ENCODE measurements at places on chromosomes 3 and 15.

DNA sequence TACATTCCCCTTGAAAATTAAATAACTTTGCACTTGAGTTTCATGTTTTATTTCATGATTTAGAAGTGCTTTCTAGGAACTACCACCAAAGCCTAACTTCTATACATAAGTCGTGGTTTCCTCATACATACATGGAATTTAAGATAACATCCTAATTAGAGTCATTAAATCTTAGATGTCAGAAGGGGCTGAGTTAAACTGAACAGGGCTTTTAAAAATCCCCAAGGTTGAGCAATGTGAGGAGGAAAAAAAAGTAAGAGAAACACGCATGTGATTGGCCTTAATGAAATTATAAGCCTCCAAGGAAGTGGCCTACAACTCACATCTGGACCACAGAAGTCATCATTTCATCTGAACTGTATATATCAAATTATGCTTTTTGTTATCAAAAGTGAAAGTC is 303.1 kb upstream of the SEMA6D start:
- DNase-seq, result no peak

DNA sequence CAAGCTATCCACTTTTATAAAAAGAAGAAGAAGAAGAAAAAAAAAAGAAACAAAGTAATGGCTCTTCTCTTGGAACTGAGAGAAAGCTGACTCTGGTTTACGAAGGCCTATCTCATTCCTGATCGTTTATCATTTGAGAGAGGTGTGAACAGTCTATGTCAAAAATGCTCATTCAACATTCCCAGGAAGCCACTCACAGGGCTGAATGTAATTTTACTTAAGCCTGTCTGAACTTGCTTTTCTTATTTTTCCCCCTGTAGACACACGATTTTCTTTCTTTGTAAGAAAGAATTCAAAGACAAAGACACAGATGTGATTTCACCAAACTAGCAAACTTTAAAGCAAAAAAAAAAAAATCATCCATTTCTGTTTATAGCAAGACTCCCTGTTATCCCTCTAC is 805.8 kb downstream of the FHIT start:
- DNase-seq, result no peak

- no peak for DNase-seq
Measured at GRCh38 chr15:39399600-39399999, 181.3 kb upstream of the THBS1 start.

GRCh38 chr3:99878005-99878404 is 60.3 kb downstream of the CMSS1 start:
- DNase-seq, result peak; percentile 50

DNA sequence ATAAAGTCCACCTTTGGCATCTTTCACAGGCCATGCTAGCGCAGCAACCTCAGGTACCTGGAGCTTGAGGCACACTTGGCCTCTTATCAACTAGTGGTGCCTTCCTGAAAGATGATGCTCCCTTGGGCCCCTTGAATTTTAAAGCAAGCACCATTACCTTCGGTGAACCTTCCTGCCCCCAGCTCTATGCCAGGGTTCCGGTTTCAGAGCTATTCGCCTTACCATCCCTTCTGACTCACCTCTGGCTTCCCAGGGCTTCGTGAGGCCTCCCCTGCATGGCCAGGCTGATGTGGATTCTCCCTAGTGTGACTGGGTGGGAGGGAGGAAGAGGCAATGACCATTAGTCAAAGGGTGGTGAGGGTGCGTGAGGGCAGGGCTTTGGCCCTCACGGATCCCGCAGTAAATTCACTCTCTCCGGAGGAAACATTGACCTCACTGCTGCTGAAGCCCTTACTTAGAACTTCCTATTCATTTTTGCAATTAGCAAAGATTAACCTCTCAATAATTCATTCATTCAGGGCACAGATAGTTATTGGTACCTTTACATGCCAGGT is 16.3 kb downstream of the BHLHE40 start:
- peak; percentile 67 for DNase-seq

DNA sequence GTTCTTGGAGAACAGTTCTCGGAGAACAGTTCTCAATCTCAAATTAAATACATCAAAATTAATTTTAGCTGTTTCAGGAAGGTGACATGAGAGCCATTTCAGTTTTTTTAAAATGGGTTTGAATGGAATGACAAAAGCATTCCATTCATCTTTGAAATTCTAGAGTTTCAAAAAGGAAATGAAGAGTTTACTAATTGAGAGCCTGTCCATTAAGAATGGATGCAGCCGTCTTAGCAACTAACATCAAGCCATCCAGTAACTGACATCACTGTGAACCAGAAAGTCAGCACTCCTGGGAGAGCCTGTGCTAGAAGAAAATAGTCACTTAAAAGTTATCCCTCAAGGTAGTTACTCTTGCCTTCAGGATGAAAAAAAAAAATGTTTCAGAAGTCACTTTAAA is 47.0 kb upstream of the FSTL1 start:
- no peak for DNase-seq

- no peak for DNase-seq
Measured at GRCh38 chr3:153785901-153786300, 335.3 kb upstream of the ARHGEF26 start.

DNA sequence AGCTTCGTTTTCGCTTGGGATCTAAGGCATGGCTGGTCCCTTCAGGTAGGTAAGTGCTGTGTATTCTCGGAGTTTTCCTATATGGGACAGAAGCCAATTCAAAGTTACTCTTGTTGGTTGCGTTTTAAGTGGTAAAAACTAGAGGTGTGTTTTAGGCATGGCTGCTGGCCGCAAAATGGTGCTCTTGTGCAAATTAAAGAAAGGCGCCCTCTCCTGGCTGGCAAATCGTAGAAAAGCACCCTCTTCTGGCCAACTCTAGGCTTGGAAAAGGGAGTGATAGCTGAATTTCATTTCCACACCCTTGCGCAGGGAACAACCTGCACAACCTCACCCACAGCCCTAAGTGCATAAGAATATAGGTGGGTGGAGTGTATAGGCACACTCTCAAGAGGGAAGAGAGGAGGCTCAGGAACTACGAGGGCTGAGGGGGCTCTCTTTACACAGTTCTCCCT is 23.5 kb downstream of the DRD3 start:
- peak; percentile 19 for DNase-seq

GRCh38 chr3:101963902-101964362 is 114.6 kb downstream of the NFKBIZ start:
- peak; percentile 19 for DNase-seq

- no peak for DNase-seq
Measured at GRCh38 chr3:177824190-177824786, 627.0 kb upstream of the TBL1XR1 start.

- DNase-seq, result no peak
Measured at GRCh38 chr3:44939581-44940036, 36.4 kb downstream of the ZDHHC3 start.

- DNase-seq, result no peak
Measured at GRCh38 chr3:126378341-126378751, 16.4 kb upstream of the CFAP100 start.

DNA sequence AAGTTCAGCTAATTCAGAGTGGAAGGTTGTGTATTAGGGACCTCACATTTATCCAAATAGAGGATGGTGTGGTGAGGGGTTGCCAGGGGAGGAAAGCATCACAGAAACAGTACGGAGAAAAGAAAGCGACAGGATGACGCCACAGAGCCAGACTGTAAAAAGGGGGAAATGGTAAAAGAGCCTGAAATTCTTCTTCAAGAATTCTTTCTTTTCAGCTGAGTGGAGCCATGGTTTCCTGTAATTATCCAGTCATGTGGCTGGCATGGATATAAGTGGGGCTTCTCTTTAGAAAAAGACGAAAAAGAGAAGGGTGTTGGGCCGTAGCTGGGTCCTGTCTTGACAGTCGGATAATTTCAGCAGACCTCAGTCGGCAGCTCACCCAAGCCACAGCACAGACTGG is 24.5 kb upstream of the PSMD6 start:
- no peak for DNase-seq

DNA sequence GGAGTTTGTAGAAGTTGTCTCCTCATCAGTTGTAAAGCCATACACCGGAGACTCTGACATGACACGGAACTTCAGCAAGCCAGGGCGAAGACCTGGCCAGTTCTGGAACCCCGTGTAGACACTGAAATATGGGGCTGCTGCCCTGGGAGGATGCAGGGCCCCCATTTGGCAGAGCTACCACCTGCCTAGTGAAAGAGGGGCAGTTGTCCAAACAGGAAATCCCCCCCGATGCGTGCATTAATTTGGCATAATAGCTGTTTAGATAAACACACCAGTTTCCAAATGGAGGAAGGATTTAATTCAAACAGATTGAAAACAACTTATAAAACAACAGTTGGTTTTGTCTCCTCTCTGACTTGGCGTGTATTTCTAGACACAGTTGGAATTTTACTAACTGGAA is 357.2 kb downstream of the GABRG3 start:
- no peak for DNase-seq

GRCh38 chr15:94199725-94200124 is 31.6 kb upstream of the MCTP2 start:
- DNase-seq, result no peak

DNA sequence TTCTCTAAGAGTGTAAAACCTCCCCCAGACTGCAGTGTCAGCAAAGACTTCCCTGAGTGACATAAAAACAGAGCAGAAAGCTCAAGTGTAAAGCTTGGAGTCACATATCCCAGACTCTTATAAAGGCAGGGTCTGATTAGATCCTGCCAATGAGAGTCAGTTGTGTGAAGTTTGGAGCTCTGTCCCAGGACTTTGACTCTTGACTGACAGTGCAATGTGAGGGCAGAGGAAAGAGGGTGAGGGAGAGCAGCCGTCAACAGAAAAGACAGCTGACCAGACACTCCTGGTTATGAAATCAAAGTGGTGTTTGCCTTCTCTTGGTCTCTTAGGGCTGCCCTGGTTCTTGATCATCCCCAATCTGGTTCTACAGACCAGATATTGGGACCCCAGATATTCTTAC is 393.2 kb downstream of the ERC2 start:
- no peak for DNase-seq

GRCh38 chr15:31086344-31086743 is 15.2 kb downstream of the TRPM1 start:
- DNase-seq, result no peak

- peak; percentile 91 for DNase-seq
Measured at GRCh38 chr15:43249699-43250203, 17.0 kb downstream of the TGM5 start.

GRCh38 chr3:13148561-13149329 is 75.5 kb upstream of the IQSEC1 start:
- DNase-seq, result no peak

- DNase-seq, result no peak
Measured at GRCh38 chr3:95399585-95399984, 1336.7 kb downstream of the NSUN3 start.

DNA sequence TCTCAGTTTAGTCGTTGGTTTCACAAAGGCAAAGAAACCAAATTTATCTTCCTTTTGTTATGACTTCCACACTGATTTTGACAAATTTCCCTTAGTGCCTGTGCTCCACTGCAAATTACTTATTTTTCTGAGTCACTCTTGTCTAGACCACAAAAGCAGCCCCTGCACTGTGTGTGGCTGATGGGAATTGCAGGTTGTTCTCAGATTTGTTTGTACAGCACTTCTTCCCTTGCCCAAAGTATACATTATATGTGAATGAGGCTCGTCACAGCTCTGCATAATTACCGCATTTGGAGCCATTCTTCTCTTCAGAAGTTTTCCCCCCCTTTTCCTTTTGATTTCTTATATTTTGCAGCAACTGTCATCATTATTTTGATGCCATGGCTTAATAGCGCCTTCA is 354.2 kb upstream of the IL12A start:
- DNase-seq, result no peak

DNA sequence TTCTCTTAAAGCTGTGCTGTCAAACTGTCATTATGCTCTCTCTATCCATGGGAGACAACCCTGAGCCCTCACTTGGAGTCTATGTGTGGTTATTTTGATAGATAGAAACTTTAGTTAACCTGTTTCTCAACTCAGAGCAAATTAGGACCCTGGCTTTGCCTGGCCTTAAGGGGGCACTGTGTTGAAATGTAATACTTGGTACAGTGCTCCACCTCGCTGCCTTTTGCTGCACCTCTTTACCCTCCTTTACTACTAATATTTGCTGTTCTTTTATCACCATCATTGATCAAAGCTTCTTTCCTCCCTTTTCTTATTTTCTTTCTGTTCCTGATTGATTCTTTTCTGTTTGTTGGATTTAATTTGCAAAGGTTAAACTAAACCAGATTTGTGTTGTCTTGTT is 34.3 kb downstream of the STT3B start:
- DNase-seq, result no peak

DNA sequence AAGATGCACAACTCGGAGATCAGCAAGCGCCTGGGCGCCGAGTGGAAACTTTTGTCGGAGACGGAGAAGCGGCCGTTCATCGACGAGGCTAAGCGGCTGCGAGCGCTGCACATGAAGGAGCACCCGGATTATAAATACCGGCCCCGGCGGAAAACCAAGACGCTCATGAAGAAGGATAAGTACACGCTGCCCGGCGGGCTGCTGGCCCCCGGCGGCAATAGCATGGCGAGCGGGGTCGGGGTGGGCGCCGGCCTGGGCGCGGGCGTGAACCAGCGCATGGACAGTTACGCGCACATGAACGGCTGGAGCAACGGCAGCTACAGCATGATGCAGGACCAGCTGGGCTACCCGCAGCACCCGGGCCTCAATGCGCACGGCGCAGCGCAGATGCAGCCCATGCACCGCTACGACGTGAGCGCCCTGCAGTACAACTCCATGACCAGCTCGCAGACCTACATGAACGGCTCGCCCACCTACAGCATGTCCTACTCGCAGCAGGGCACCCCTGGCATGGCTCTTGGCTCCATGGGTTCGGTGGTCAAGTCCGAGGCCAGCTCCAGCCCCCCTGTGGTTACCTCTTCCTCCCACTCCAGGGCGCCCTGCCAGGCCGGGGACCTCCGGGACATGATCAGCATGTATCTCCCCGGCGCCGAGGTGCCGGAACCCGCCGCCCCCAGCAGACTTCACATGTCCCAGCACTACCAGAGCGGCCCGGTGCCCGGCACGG is 991 bp downstream of the SOX2 start:
- no peak for DNase-seq

GRCh38 chr15:31360843-31361763 is 34.5 kb downstream of the KLF13 start:
- no peak for DNase-seq

GRCh38 chr3:183285828-183286457 is 32.9 kb downstream of the B3GNT5 start:
- DNase-seq, result peak; percentile 86

DNA sequence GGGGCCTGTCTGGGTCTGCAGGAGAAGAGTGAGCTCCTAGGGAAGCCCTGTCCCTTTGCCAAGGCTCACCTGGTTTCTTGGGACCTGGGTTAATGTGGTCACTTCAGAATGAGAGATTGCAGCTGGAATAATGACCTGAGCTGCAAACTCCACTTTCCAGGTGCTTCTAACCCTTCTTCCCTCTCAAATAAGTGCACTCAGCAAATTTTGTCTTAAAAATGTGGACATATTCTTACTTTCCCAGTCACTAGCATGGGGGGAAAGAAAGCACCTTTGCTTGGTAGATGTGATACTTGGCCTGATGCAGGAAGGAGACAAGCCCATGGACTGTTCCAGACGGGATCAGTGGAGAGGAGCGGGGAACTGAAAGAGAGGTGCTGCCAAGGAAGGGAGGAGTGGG is 38.9 kb upstream of the CDCP1 start:
- DNase-seq, result no peak

All from H54 (cell line).